ENCODE measurements at places on chromosomes 6 and 20. TPM values are rescaled to one million over a fixed set of nuclear protein-coding genes. Genes with fewer than 3 reads are reported as not detected.

Gene MEI4
- total RNA-seq: not detected

Gene GJA1
- 120 TPM for total RNA-seq

Gene FOXQ1
- 6.5 TPM for total RNA-seq

Gene NKX2-2
- total RNA-seq: not detected

Gene OR2J3
- total RNA-seq: not detected

Gene PPP1R14C
- 0.29 TPM for total RNA-seq

Gene MPC1
- 31.0 TPM for total RNA-seq

Gene FNDC11
- total RNA-seq: 1.8 TPM

Gene ZNF133
- total RNA-seq: 26.0 TPM

Gene SNAP91
- total RNA-seq: not detected

Gene FOXS1
- not detected for total RNA-seq

Gene DEFB114
- not detected for total RNA-seq

Gene CYP21A2
- 0.44 TPM for total RNA-seq

All from smooth muscle cell of trachea (primary cell).